ENCODE measurements at places on chromosomes 2 and 18.

DNA sequence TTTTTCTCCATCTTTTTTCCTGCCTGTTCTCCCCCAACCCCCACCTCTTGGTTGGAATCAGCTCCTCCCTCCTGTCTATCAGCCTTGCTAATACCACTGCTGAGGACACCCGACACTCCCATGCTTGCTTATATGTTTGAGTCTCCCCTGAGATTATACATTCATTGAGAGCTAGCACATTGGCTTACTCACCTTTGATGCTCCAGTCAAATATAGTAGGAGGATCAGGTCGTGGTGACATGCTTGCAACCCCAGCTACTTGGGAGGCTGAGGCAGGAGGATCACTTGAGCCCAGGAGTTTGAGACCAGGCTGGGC is 91.5 kb upstream of the CCBE1 start:
- DNase-seq, result no peak

- no peak for DNase-seq
Measured at GRCh38 chr2:187171318-187171717, 276.7 kb downstream of the CALCRL start.

GRCh38 chr2:121969166-121969565 is 213.7 kb downstream of the TSN start:
- DNase-seq, result no peak

GRCh38 chr18:48809365-48809764 is 141.4 kb downstream of the SMAD7 start:
- DNase-seq, result no peak

DNA sequence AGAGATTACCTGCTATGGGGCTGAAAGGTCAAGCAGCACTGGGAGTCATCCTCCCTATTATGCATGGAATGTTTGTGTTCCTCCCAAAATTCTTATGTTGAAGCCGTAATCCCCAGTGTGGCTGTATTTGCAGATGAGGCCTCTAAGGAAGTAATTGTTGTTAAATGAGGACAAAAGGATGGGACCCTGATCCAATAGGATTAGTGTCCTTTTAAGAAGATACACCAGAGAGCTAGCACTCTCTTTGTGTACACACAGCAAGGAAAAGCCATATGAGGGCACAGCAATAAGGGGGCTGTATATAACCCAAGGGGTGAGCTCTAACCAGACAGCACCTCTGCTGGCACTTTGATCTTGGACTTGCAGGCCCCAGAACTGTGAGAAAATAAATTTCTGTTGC is 18.3 kb downstream of the STAM2 start:
- no peak for DNase-seq

- no peak for DNase-seq
Measured at GRCh38 chr2:32732912-32733472, 105.1 kb downstream of the TTC27 start.

- no peak for DNase-seq
Measured at GRCh38 chr18:47172476-47172875, 3.7 kb downstream of the IER3IP1 start.

GRCh38 chr2:71606244-71606643 is 152.9 kb downstream of the DYSF start:
- DNase-seq, result no peak

- DNase-seq, result no peak
Measured at GRCh38 chr2:239225871-239226561, 174.8 kb downstream of the HDAC4 start.

- DNase-seq, result no peak
Measured at GRCh38 chr2:199602271-199602895, 144.6 kb upstream of the SATB2 start.

DNA sequence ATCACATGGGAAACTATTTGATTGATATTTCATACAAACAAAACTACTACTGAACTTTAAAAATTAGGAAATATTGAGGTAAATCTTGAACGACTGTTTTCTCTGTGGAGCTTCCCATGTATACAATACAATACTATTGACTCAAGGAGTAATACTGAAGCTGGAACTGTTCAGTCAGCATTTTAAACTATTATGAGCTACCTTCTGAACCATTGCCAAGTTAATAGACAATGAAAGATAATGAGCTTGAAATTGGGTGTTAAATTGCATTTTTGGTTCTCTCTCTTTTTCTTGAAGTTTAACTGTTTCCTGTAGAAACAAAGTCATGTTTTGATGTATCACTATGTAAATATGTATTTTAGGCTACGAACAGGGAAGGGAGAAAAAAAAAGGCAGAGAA is 569.2 kb downstream of the ZEB2 start:
- no peak for DNase-seq

GRCh38 chr2:199590321-199591203 is 132.8 kb upstream of the SATB2 start:
- DNase-seq, result no peak

DNA sequence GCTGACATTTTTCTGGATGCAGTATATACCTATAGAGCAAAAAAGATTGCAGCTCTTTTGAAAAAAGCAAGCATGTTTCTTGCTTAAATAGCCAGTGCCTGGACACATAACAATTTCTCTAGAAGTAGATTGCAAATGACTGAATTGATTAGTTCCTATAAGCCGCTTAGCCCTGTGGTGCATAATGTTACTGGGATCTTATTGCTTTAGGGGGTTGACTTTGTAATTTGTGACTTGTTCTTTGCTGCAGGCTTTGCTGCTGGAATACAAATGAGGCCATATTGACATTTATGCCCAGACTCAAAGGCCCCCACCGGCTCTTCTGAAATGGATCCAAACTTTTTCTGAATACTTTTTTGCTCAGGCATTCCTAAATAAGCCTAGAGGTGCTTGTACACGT is 182.6 kb downstream of the SH3BP4 start:
- no peak for DNase-seq

Measured in stimulated activated CD8-positive, alpha-beta memory T cell treated with anti-CD3 and anti-CD28 coated beads, Interleukin-7, amount 100 ng/mL, for 1 hour (primary cell).